ENCODE measurements at places on chromosomes 5 and 9. TPM values are rescaled to one million over a fixed set of nuclear protein-coding genes. Genes with fewer than 3 reads are reported as not detected.

The IL9 gene
- total RNA-seq, result not detected

The ZDHHC11B gene
- 1.5 TPM for total RNA-seq

The FOXD4L5 gene
- total RNA-seq, result 0.21 TPM

The STXBP1 gene
- 96.3 TPM for total RNA-seq

The PROB1 gene
- total RNA-seq, result 1.3 TPM

The NR2F1 gene
- 81.3 TPM for total RNA-seq

The ADAMTS19 gene
- 0.42 TPM for total RNA-seq

The DAB2IP gene
- 52.5 TPM for total RNA-seq

The OR13C5 gene
- total RNA-seq, result not detected

The MEGF10 gene
- 3.3 TPM for total RNA-seq

The PPIC gene
- 14.1 TPM for total RNA-seq

The FCN2 gene
- total RNA-seq, result not detected

DNA sequence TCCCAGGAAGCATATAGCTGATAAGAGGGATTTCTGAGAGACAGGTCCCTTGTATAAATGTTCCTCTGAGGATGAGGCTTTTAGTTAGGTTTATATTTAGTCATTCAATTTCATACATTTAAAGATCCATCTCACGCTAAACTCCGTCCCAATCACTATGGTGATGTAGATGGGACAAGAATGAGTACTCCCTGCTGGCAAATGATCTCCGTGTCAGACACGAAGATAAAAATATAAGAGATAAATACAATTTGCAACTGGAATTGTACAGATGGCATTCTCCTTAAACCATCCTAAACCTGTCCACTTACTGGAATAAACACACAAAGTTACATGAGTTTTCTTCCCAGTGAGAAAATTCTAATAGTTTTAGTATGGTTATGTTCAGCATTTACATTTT lies 233.0 kb downstream of the PRR16 start:
- no peaks in the 10 kb centered on the region for H3K4me1 ChIP-seq
- no peak for DNase-seq
- H3K27me3 ChIP-seq, result no peaks in the 10 kb centered on the region
- no peak overlapping the region for H3K4me3 ChIP-seq
- H3K27ac ChIP-seq, result no peak overlapping the region

GRCh38 chr9:123353984-123354591 lies 1.9 kb upstream of the CRB2 start:
- no peaks in the 10 kb centered on the region for H3K36me3 ChIP-seq
- H3K27me3 ChIP-seq, result peaks cover 41% of the 10 kb centered on the region
- H3K4me1 ChIP-seq, result peaks cover 32% of the 10 kb centered on the region
- DNase-seq, result peak; percentile 50

GRCh38 chr9:70493029-70493428 lies 78.6 kb upstream of the KLF9 start:
- no peak overlapping the region for H3K27ac ChIP-seq
- H3K36me3 ChIP-seq, result no peaks in the 10 kb centered on the region
- no peak for DNase-seq
- no peak overlapping the region for H3K4me3 ChIP-seq
- H3K27me3 ChIP-seq, result no peaks in the 10 kb centered on the region

DNA sequence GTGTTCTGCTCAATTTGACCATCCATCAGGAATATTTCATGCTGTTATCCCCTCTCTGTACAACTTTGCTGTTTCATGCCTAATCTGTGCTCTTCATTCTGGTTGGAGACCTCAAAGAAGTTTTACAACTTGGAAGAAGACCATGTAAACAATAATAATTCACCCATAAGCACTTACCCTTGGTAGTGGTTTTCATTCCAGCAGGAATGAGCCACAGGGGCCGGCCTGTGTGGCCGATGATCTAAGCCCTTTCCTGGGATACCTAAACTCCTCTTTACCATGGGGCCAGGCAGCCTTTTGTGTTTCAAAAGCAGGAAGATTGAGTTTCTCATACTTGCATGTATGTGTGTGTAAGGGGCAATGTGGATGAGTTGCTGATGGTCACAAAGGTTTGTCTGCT lies 165.0 kb downstream of the FGF1 start:
- H3K27me3 ChIP-seq, result no peaks in the 10 kb centered on the region
- no peaks in the 10 kb centered on the region for H3K4me1 ChIP-seq
- DNase-seq, result no peak
- no peak overlapping the region for H3K4me3 ChIP-seq

DNA sequence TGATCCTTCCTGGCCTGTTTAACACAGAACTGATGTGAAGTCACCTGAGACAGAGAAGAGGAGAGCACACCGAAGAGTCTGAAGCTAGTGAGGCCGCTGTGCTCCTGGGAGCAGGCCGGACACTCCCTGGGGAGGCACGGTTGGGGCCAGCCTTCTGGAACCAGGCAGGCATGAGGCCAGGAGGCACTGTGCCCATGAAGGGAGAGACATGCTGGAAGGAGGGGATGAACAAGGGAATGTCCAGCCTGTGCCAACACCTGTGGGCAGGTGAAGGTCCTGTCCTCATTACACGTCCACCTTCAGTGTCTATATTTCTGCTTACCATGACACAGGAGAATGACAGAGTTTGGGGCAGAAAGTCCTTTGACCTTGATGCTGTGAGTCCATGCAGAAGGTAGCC lies 183.8 kb upstream of the S1PR3 start:
- no peaks in the 10 kb centered on the region for H3K27me3 ChIP-seq
- no peaks in the 10 kb centered on the region for H3K36me3 ChIP-seq
- no peak overlapping the region for H3K27ac ChIP-seq
- H3K4me1 ChIP-seq, result no peaks in the 10 kb centered on the region
- H3K4me3 ChIP-seq, result no peak overlapping the region

- peaks cover 44% of the 10 kb centered on the region for H3K4me1 ChIP-seq
- no peak overlapping the region for H3K4me3 ChIP-seq
- peak overlapping the region; percentile 14 for H3K27ac ChIP-seq
- H3K36me3 ChIP-seq, result no peaks in the 10 kb centered on the region
- no peaks in the 10 kb centered on the region for H3K27me3 ChIP-seq
Measured at GRCh38 chr9:121357011-121357410, 13.0 kb downstream of the STOM start.

DNA sequence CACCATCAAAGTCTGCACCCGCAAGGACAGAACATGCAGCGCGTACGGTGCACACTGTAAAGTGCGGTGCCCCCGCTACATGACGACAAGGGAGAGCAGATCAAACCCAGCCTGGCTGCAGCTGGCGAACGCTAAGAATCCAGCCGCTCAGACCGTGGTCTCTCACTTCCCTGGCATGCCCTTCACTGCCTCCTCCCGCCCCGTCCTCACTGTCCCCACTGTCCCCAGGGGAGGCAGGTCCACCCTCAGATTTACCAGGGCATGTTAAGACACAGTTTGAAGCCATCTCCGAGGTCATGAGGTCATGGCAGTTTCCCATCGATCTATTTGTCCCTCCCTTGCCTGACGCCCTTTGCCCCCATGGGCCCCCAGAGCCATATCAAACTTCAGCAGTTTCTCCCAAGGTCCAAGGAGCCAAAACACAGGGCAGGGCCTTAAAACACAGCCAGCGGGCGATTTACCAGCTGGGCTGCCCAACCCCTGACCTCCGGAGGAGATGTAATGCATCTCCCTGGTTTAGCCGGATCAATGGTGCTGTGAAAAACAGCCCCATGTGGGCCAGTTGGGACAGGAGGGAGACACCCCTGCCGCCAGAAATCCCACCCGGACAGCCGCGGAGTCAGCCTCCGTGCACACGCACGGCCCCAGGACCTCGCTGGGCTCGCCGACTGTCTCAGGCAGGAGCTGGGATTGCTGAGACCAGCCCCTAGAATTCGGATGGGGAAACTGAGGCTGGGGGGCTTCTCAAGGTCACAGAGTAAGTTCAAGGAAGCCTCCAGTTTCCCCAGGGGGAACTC lies 52.3 kb upstream of the FUBP3 start:
- H3K4me1 ChIP-seq, result no peaks in the 10 kb centered on the region
- no peak overlapping the region for H3K4me3 ChIP-seq
- H3K27me3 ChIP-seq, result peaks cover 48% of the 10 kb centered on the region
- no peaks in the 10 kb centered on the region for H3K36me3 ChIP-seq
- DNase-seq, result no peak
- H3K27ac ChIP-seq, result no peak overlapping the region

DNA sequence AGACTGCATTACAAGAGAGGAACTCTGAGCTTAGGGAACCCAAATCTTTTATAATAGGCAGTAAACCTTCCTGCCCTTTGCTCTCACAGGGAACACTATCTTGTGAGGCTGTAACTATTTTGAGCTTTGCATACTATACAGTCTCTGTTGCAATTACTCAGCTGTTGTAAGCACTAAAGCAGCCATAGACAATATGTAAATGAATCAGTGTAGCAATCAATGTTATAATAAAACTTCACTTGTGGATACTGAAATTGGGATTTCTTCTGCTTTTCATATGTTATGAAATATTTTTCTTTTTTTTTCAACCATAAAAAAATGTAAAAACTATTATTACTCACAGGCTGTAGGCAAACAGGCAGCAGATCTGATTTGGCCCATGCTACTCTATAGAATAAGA lies 16.7 kb upstream of the UBQLN1 start:
- H3K27me3 ChIP-seq, result no peaks in the 10 kb centered on the region
- DNase-seq, result no peak
- H3K27ac ChIP-seq, result no peak overlapping the region
- H3K36me3 ChIP-seq, result peaks cover 7% of the 10 kb centered on the region

DNA sequence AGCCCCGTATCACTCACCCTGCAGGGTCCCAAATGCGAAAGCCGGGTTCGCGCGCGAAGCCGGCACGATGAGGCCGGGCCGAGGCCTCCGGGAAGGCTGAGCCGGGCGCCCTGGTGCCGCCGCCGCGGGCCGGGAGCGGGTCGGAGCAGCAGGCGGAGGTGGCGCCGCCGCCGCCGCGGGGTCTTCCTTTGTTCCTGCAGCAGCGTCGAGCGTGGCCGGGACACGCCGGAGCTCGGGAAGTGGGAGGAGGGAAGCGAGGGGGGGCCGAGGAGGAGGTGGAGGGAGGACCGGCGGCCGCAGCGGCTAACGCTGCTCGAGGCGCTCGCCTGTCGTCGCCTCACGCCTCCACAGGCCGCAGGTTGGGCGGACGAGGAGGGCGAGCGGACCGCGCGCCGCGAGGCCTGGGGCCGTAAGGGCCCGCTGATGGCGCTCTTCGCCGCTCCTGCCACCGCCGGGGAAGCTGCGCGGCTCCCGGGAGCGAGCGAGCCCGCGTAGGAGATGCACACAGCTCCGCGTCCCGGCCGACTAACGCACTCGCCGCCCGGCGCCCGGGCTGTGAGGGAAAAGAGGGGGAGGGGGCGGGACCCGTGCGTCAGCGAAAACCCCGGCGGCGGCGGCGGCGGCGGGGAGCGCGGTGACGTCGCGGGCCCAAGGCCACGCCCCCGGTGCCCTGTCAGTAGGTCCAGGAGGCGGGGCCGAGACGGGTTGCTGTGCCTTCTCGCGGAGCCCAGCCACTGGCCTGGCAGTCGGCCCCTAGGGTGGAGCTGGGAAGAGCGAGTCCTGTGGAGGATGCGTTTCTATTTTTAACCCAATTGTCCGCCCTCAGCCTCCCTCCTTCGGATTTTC lies at the start of gene ZFAND5:
ZFAND5 (minus strand) TSS at position 530 of the 846 bp plus-strand sequence. CDS start 4,430 bp downstream, outside the sequence.
- peak; percentile 98 for DNase-seq
- peak within 1 kb of the TSS; percentile 100 for H3K27ac ChIP-seq
- peak within 1 kb of the TSS; percentile 97 for H3K4me3 ChIP-seq
- H3K27me3 ChIP-seq, result no peaks in the 10 kb centered on the region
- H3K4me1 ChIP-seq, result no peaks in the 10 kb centered on the region

DNA sequence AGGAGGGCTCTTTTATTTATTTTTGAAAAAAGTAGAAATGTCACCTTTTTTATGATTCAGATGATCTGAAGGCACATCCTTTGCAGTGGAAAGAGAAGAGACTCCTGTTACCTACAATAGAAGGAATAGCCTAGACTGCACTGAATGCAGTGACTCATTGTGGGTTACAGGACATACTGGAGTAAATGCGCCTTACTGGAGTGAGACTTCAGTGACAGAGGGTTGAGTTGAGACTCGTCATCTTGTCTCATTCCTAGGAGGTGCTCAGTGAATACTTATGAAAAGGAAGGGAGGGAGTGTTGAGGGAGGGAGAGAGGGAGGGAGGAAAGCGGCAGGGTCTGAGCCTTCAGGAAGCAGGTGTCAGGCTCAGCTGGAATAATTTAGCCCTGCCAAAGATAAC lies 25.2 kb downstream of the ANKRA2 start:
- H3K4me1 ChIP-seq, result peaks cover 3% of the 10 kb centered on the region
- H3K27ac ChIP-seq, result no peak overlapping the region
- no peaks in the 10 kb centered on the region for H3K36me3 ChIP-seq

DNA sequence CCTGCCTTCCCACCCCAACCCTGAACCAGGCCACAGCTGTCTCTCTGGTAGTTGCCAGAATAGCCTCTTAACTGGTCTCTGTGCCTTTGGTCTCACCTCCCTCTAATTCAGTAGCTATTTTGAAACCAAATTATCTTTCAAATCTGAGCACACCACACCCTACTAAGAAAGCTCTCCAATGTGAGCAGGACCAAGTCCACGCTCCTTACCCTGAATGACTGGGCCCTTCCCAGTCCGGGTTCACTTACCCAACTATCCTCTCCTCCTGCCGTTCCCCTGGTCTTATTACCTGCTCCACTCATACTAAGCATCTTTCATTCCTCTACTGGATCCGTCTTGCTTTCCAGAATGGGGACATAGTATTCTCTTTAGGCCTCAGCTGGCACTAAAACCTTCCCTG lies 16.8 kb downstream of the ANKH start:
- H3K27me3 ChIP-seq, result no peaks in the 10 kb centered on the region
- H3K4me3 ChIP-seq, result no peak overlapping the region
- no peaks in the 10 kb centered on the region for H3K36me3 ChIP-seq
- no peaks in the 10 kb centered on the region for H3K4me1 ChIP-seq
- H3K27ac ChIP-seq, result no peak overlapping the region

DNA sequence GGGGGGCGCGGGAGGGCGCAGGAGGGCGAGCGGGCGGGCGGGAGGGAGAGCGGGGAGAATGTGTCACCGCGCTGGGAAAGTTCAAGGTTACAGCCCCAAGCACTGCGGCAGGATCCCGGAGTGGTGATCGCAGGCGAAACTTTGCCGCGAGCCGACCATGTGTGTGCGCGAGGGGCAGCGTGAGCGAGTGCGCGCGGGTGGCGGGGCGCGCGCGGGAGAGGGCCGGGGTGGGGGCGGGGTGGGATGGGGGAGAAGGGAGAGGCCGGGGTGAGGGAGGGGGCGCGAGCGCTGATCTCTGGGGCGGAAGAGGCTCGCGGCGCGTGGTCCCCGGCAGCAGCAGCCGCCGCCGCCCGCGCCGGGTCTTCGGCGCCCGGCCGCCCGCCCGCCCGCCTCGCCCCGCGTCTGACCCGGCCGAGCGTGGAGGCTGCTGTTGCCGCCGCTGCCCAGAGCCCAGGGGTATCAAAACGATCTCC lies at the start of gene NFIB:
NFIB (minus strand) TSS at position 191 of the 473 bp plus-strand sequence. CDS start 630 bp downstream, outside the sequence.
- no peaks in the 10 kb centered on the region for H3K36me3 ChIP-seq
- H3K4me1 ChIP-seq, result peaks cover 13% of the 10 kb centered on the region
- no peaks in the 10 kb centered on the region for H3K27me3 ChIP-seq
- peak within 1 kb of the TSS; percentile 65 for H3K4me3 ChIP-seq
- peak within 1 kb of the TSS; percentile 95 for H3K27ac ChIP-seq

GRCh38 chr9:91433180-91433579 lies 9.5 kb upstream of the NFIL3 start:
- no peak overlapping the region for H3K4me3 ChIP-seq
- no peak overlapping the region for H3K27ac ChIP-seq
- no peak for DNase-seq
- H3K36me3 ChIP-seq, result no peaks in the 10 kb centered on the region

GRCh38 chr5:140466981-140467742 lies 65.5 kb downstream of the ANKHD1 start:
- H3K36me3 ChIP-seq, result peaks cover 48% of the 10 kb centered on the region
- peaks cover 12% of the 10 kb centered on the region for H3K4me1 ChIP-seq
- DNase-seq, result no peak
- H3K4me3 ChIP-seq, result no peak overlapping the region
- H3K27me3 ChIP-seq, result no peaks in the 10 kb centered on the region

- peak overlapping the region; percentile 15 for H3K27ac ChIP-seq
- no peaks in the 10 kb centered on the region for H3K27me3 ChIP-seq
- H3K4me3 ChIP-seq, result no peak overlapping the region
- H3K4me1 ChIP-seq, result no peaks in the 10 kb centered on the region
Measured at GRCh38 chr5:116272281-116272941, 187.6 kb downstream of the COMMD10 start.

GRCh38 chr5:11273180-11273903 lies 512.3 kb upstream of the DAP start:
- H3K4me3 ChIP-seq, result no peak overlapping the region
- no peaks in the 10 kb centered on the region for H3K36me3 ChIP-seq
- no peak for DNase-seq
